Activated T-helper 17 cell treated with anti-CD3 and anti-CD28 coated beads, Interleukin-2, amount 50 U/mL, for 72 hours (primary cell): ENCODE measurements at places on chromosomes 3 and 15.

DNA sequence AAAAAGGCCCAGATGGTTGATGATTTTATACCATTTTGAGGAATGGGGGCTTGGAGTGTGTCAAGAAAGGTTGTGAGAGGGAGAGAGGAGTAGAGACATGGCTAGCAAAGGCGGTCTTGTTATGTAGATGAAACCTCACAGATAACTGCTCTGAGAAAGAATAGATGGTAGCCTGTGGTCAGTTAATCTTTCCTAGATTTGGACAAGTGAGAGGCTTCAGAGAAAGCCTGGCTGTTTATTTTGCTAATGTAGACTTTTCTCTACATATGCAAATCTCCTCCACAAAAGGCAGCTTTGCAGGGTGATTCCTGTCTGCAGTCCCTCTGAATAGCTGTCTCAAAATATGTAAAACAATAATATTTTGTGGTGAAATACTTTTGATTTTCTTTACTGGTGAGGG is 177.3 kb downstream of the OTOL1 start:
- ATAC-seq: no peak

- no peak for ATAC-seq
Observed at GRCh38 chr3:129622226-129622874, 15.9 kb upstream of the PLXND1 start.

- no peak for ATAC-seq
Observed at GRCh38 chr3:178350763-178351162, 185.5 kb upstream of the KCNMB2 start.

DNA sequence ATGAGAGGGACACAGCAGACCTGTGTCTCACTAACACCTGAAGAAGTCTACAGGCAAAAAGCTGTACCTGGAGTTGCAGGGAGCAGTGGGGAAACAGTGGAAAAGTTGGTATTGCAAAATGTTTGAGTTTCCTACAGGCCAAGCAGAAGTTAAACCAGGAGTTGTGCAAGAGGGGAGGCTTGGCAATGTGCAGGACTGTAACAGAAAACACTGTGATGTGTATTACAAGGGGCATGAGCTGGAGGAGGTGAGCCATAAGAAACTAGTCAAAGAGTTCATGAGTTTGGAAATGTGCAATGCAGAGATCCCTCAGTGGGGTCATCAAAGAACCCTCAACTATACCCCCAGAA is 47.1 kb upstream of the SERPINI2 start:
- ATAC-seq: no peak
